Type B pancreatic cell (in vitro differentiated cells): ENCODE measurements at places on chromosomes 16 and 17. TPM values are rescaled to one million over a fixed set of nuclear protein-coding genes. Genes with fewer than 3 reads are reported as not detected.

Gene FGF11
- 21.8 and 76.0 TPM in 2 replicates for total RNA-seq

Gene ADAD2
- not detected in 2 replicates for total RNA-seq

- DNase-seq, result no peak
These were observed 14.7 kb downstream of the SMIM5 start for GRCh38 chr17:75647921-75648320.

DNA sequence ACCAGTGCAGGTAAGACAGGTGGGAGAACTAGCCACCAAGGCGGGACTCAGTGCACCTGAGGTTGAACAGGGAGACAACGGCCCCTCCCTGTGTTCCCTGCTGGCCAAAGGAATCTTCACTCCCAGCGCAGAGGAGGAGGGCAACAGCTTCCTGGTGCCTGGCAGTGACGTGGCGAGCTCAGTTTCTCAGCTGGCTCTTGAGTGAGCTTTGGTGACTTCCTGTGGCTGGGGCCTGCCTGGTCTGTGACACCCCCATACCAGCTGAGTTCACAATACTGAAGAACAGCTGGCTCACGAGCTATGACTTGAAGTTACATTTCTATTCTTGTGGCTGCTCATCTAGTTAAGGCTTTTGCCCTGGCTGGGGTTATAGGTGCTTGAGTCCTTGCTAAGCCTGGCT lies 26.1 kb downstream of the WNT9B start:
- DNase-seq, result no peak
